ENCODE measurements at places on chromosomes 3 and 15.

DNA sequence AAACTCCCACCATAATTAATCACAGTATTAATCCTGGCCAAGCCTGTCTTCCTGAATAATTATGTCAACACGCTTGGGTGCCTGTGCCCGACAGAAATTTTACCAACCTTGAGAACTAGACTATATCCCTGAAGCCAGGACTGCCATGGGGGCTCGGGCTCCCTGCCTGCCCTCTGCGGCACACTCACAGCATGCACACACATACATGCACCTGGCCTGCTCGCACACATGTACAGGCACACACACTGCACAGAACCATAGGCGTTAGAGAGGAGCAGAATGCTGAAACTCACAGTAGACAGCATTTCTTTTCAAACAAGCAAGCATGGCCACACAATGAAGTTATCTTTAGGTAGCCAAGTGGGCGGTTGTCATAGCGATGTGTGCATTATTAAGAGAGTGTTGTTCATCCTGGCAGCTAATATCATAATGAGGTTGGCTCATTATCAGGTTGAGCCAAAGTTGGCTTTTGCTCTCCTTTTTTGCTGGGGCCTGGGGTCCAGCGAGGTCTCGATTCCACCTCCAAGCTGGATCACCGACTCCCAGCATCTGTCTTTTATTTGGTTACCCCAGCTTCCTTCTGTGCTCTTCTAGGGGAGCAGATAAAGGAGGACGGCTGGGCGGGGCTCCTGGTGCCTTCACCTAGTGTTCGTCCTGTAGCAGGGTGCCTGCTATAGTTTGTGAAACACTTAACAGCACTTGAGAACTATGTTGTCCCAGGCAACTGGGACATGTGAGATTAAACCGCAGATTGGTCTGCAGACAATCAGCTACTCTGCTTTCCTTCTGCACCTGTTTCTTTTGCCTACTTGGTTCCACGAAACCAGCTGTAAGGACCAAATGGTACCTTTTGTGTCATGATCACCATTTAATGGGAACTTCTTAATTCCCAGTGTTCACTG is 91.4 kb downstream of the ZNF621 start:
- no peak for DNase-seq

- no peak for DNase-seq
These were observed 5.7 kb downstream of the SLC6A20 start for GRCh38 chr3:45790596-45790995.

DNA sequence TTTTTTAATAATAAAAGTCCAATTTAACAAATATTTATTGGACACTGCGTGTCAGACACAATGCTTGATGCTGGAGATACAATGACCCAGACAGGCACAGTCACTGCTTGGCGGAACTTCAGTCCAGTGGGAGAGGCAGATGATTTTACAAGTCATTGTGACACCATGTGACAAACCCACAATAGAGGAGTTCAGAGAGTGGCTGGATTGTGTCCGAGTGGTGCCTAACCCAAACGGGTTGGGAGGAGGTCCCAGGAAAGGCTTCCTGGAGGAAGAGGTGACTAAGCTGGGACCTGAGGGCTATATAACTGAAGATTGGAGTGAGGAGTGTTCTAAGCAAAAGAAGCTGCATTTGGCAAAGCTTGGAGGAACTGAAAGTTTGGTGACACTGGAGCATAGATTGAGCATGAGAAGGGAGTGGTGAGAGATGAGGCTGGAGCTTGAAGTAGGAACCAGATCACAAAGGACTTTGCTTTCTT is 41.4 kb downstream of the CRTC3 start:
- no peak for DNase-seq

DNA sequence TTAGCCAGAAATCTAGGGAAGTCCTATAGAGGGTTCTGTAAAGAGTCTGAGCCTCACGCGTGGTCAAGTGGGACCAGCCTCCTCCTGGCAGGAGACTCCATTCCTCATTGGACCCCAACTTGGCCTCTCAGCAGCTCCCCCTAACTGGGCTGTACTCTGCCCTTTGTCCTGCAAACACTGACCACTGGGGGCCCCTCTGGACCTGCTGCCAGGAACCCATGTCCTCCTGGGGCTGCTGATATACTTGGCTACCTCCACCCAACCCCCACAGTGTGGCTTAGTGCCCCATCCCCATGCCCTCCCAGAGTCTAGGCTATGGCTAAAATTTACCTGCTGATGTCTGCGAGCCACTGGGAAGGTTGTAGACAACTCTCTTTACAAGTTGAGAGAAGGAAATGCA is 62.7 kb downstream of the UBP1 start:
- no peak for DNase-seq

- DNase-seq: no peak
These were observed 624 bp downstream of the BRK1 start for GRCh38 chr3:10116138-10116460.

DNA sequence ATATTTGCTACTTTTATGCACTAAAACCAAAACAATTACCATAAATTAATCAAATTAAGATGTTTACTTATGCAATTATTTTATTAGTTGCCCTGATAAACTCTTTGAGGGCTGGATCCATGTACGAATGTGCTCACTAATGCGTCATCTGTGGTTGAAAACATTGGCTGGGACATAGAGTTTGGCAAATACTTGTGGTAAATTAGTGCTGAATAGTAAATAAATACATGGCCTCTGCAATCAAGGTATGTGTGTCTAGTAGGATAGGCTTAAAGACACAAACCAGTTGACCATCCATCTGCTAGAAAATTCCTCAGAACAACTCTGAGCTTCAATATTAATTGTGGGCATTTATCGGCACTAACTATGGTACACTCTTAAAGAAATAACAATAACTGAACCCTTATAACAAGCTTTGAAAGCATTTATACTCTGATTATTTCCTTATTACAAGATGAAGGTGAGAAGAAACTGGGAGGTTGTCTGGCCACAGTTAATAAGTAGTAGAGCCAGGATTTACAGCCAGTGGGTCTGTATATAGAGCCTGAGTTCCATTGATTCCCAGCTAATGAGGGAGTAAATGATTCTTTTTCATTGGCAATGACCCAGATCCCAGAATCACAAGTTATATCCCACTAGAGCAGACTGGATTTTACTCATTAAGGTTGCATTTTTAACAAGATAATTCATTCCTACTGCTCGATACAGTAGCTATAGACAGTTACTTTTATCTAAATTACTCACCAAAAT is 169.5 kb upstream of the CNTN6 start:
- DNase-seq: no peak

DNA sequence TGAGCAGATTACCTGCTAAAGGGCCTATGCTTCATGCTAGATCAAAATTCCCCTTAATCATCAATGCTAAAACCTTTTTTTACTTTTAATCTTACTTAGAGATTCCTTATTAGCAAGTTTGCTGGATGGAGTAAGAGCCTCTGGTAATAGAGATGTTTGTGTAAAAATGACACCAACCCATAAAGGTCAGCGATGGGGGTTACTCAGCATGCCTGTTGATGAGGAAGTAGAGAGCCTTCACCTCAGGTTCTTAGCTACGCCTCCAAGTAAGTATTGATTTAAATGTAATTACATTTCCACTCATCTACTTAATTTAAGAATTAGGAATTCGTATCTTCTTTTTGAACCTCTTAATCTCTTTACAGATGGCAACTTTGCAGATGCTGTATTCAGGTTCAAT is 38.8 kb downstream of the DNAJC13 start:
- no peak for DNase-seq

- DNase-seq: no peak
These were observed 124.0 kb downstream of the RAP2B start for GRCh38 chr3:153285982-153286381.

DNA sequence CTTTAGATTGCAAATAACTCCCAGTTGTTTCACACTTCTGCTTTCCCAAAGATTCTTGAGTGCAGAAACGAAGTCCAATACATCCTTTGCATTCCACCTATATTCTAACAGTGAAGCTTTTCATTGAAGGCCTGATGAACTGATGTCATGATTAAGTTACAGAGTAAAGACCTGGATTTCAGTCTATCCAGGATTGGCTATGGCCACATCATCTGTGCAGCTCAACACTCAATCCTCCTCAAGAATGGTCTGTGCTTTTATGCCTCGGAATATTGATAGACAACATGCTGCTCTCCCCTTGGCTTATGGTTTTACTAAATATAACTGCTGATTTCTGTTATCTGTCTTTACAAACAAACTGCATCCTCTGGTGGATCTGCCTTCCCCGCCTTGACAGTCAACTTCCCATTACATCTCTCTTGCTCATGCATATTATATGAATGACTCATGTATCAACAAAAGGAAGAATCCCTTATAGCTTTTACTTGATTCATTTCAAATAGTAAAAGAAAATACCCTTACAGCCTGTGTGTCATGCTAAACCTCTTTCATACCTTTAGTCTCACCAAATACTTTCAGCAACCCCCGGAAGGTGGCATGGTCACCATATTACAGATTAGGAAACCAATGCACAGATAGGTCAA is 59.5 kb downstream of the SCN11A start:
- no peak for DNase-seq

- no peak for DNase-seq
These were observed 102.7 kb upstream of the AADACL2 start for GRCh38 chr3:151630938-151631441.

GRCh38 chr3:37538747-37539146 is 322.9 kb upstream of the CTDSPL start:
- DNase-seq: no peak

DNA sequence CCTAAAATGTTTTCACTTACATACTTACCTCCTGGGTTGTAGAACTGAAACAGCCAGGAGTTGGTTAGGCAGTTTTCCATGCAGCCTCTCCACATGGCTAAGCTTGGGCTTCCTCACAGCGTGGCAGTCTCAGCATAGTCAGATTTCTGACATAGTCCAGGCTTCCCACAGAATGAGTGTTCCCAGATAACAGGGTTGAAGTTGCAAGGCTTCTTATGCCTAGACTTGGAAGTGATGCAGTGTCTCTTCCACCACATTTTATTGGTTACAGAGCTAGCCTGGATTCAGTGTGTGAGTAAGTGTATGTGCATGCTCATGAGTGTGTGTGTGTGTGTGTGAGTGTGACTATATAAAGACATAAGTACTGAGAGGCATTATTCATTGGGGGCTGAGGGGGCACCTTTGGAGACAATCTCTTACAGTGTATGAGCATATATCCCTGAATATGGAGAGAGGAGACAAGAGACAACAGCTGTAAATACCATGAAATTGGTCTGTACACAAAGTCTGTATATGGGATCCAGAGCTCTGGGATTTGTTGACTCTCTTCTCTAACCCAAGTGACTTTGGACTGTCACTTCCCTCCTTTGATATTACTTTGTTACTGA is 78.1 kb downstream of the ZNF621 start:
- no peak for DNase-seq

DNA sequence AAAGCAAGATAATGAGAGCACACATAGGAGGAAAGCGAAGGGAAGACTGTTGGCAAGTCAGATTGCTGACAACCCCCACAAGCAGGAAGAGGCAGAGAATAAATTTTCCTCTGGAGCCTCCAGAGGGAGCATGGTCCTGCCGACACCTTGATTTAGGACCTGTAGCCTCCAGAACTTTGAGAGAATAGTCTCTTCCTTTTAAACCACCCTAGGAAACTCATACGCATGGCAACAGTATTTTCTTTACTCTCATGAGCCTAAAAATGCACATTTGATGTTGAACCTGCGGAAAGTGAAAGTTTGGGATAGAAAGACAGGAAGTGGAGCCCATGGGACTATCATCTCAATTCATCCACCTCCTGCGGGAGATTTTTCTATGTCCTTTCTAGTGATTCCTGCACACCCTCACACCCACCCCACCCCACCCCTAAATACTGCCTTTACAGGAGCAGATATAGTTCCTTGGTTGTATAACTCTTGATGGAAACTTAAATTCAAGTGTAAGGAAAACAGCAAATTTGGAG is 116.7 kb upstream of the LPP start:
- DNase-seq: peak; percentile 61

- no peak for DNase-seq
These were observed 257.2 kb downstream of the NFKBIZ start for GRCh38 chr3:102106416-102107097.

DNA sequence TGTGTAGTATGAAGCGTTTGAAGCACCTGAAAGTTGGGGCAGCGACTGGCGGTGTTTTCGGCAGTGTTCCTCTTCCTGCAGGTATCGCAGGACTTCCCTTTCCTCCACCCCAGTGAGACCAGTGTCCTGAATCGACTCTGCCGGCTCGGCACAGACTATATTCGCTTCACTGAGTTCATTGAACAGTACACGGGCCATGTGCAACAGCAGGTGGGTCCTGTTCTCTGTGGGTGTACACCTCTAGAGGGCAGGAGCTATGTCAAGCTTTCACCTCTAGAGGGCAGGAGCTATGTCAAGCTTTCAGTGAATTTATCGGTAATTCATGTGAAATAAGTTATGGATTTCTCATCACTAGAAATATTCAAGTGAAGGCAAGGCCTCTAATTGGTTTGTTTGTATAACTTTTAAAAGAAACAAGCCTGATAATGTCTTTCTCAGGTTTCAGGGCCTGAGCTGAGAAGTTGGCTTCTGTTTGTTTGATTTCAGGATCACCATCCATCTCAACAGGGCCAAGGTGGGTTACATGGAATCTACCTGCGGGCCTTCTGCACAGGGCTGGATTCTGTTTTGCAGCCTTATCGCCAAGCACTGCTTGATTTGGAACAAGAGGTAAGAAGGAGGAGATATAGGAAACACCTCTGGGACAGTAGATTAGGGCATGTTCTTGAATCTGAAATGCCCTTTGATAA is 5.3 kb downstream of the TUBGCP4 start:
- DNase-seq: no peak

GRCh38 chr3:9864200-9864927 is 15.7 kb downstream of the CIDEC start:
- DNase-seq: no peak

GRCh38 chr15:86079508-86080266 is at the start of gene AGBL1:
AGBL1 (plus strand) TSS chr15:86079871.
- DNase-seq: no peak

Data from left lobe of liver (tissue), 2 donors.